ENCODE measurements at places on chromosomes 4 and X. TPM values are rescaled to one million over a fixed set of nuclear protein-coding genes. Genes with fewer than 3 reads are reported as not detected.
A peak's percentile ranks its signal among the peaks of the same experiment; 100 is the strongest.

The HMGB2 gene
- total RNA-seq = 98.4 TPM

The DMP1 gene
- total RNA-seq = not detected

The TIMP1 gene
- total RNA-seq = 120 TPM

The TMLHE gene
- total RNA-seq = 30.4 TPM

The NSUN7 gene
- total RNA-seq = 22.4 TPM

- H3K4me3 ChIP-seq = no peak overlapping the region
- H3K4me1 ChIP-seq = peaks cover 6% of the 10 kb centered on the region
Measured at GRCh38 chrX:136205882-136206380, 45.3 kb downstream of the MAP7D3 start.

DNA sequence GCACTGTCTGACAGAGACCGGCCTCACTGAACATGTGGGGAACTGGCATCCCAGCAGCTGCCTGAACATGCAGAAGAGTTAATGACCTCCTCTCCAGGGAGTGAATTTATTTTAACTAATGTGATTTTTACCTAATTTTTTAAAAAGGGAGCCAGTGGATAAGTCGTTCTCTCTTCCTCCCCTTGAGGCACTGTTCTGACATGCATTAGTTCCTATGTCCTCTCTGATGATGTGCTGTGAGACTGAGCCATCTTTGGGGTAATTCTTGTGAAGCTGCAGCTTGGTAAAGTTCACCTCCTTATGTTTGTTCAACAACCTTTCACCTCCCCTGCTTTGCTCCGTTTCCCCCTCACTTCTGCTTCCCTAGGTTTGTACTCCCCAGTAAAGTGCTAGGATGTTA, 139.7 kb downstream of the COL25A1 start:
- no peaks in the 10 kb centered on the region for H3K27me3 ChIP-seq
- H3K36me3 ChIP-seq = no peaks in the 10 kb centered on the region
- no peak for DNase-seq
- no peak overlapping the region for H3K27ac ChIP-seq
- no peak overlapping the region for H3K4me3 ChIP-seq

- no peaks in the 10 kb centered on the region for H3K27me3 ChIP-seq
- no peak overlapping the region for H3K4me3 ChIP-seq
- H3K27ac ChIP-seq = no peak overlapping the region
- H3K4me1 ChIP-seq = peaks cover 4% of the 10 kb centered on the region
- peaks cover 17% of the 10 kb centered on the region for H3K36me3 ChIP-seq
Measured at GRCh38 chrX:28609917-28610613, 22.8 kb downstream of the IL1RAPL1 start.

DNA sequence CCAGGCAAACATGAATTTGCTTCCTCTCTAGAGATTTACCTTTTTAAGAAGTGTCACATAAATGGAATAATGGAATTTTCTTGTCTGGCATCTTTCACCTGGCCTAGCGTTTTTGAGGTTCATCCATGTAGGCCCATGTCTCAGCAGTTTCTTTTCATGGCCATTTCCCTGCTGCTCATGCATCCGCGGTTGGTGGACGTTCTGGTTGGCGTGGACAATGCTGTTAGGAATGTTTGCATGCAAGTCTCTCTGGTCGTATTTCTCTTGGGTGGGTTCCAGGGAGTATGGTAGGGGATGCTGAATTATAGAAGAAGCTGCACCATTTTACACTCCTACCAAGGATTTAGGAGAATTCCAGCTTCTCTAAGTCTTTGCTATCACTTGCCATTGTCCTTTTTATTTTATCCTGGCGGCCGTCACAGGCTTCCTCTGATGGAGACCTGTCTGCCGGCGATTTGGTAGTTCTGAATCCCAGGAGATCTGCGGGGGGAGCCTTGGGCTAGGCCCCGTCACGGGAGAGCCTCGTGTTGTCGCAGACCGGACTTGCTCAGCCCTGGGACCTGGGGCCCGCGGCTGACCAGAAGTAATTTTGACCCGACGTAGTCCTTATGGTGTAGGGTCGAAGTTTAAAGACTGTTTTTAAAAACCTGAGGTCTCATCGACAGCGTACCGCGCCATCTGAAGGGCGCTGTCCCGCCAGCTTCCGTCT, 56.9 kb upstream of the TADA2B start:
- H3K4me1 ChIP-seq = peaks cover 50% of the 10 kb centered on the region
- no peaks in the 10 kb centered on the region for H3K27me3 ChIP-seq
- DNase-seq = no peak

- H3K36me3 ChIP-seq = no peaks in the 10 kb centered on the region
- no peak for DNase-seq
- H3K27ac ChIP-seq = no peak overlapping the region
- H3K4me1 ChIP-seq = no peaks in the 10 kb centered on the region
- H3K4me3 ChIP-seq = no peak overlapping the region
- no peaks in the 10 kb centered on the region for H3K27me3 ChIP-seq
Measured at GRCh38 chrX:16488959-16489358, 161.0 kb upstream of the S100G start.

GRCh38 chrX:136797787-136798186, 17.1 kb upstream of the ARHGEF6 start:
- no peaks in the 10 kb centered on the region for H3K4me1 ChIP-seq
- no peaks in the 10 kb centered on the region for H3K36me3 ChIP-seq
- H3K4me3 ChIP-seq = no peak overlapping the region
- DNase-seq = no peak
- no peaks in the 10 kb centered on the region for H3K27me3 ChIP-seq
- no peak overlapping the region for H3K27ac ChIP-seq

DNA sequence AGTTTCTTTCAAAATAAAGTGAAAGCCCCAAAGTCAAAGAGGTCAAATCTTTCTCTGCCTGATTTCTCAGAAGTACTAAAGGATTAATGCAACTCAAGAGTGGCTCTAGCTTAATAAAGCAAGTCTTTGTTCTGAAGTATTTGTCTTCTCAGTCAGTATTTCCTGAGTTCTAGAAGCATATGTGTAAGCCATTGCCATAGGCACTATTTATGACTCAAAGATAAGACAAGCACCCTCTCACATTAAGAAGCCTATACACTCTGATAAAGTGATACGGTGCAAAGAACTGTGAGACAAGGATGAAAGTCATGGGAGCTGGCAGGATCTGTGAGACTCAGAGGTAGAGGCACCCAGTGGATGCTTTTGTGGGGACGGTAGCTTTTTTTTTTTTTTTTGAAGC, 60.9 kb downstream of the AASDH start:
- no peak overlapping the region for H3K27ac ChIP-seq
- H3K4me1 ChIP-seq = peaks cover 5% of the 10 kb centered on the region
- no peak for DNase-seq

- DNase-seq = no peak
- H3K27ac ChIP-seq = no peak overlapping the region
- peaks cover 26% of the 10 kb centered on the region for H3K4me1 ChIP-seq
- no peak overlapping the region for H3K4me3 ChIP-seq
- no peaks in the 10 kb centered on the region for H3K36me3 ChIP-seq
Measured at GRCh38 chr4:124431653-124432192, 280.8 kb downstream of the ANKRD50 start.

DNA sequence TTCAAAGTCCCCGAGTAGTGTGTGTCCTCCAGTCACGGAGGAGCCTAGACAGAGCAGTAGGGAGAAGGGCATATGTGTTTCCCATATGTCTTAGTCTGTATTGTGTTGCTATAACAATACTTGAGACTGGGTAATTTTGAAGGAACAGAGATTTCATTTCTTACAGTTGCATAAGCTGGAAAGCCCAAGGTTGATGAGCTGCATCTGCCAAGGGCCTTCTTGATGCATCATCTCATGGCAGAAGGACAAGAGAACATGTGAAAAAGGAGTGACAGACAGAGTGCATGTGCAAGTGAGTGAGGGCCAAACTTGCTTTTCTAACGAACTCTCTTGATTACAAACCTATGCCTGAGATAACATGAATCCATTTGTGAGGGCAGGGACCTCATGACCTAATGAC, 243.4 kb downstream of the ARHGAP10 start:
- no peak overlapping the region for H3K27ac ChIP-seq
- no peak for DNase-seq
- H3K27me3 ChIP-seq = no peaks in the 10 kb centered on the region
- H3K4me3 ChIP-seq = no peak overlapping the region
- peaks cover 16% of the 10 kb centered on the region for H3K4me1 ChIP-seq

GRCh38 chr4:139824882-139825522, 159.4 kb downstream of the MGST2 start:
- H3K27me3 ChIP-seq = no peaks in the 10 kb centered on the region
- no peak overlapping the region for H3K27ac ChIP-seq
- H3K36me3 ChIP-seq = peaks cover 10% of the 10 kb centered on the region

DNA sequence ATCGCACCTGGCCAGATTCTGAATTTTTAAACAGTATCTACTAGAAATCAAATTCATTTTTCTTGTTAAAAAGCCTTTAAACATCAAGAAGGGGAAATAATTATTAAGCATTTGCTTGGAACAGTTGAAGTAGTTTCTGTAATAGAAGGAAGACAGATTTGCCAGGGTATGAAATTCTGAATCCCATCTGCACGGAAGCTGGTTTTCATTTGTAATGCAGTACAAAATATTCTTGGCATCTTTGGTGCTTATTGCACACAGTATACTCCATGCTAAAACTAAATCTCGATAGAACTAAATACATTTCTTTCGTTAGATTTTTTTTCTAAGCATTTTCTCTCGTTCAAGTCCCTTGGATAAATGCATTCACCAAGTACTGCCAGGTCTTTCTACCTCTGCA, 25.3 kb downstream of the TRIM2 start:
- peaks cover 57% of the 10 kb centered on the region for H3K4me1 ChIP-seq
- H3K27ac ChIP-seq = peak overlapping the region; percentile 70
- peaks cover 9% of the 10 kb centered on the region for H3K36me3 ChIP-seq

Measured in mesothelial cell of epicardium (in vitro differentiated cells).